SK-N-SH (cell line): ENCODE measurements at places on chromosomes 7 and 10.

GRCh38 chr7:122847871-122848473 is 38.3 kb downstream of the CADPS2 start:
- DNase-seq = no peak
- H3K4me1 ChIP-seq = no peaks in the 10 kb centered on the region
- H3K27me3 ChIP-seq = no peaks in the 10 kb centered on the region
- no peak overlapping the region for H3K4me3 ChIP-seq
- no peak overlapping the region for H3K27ac ChIP-seq

DNA sequence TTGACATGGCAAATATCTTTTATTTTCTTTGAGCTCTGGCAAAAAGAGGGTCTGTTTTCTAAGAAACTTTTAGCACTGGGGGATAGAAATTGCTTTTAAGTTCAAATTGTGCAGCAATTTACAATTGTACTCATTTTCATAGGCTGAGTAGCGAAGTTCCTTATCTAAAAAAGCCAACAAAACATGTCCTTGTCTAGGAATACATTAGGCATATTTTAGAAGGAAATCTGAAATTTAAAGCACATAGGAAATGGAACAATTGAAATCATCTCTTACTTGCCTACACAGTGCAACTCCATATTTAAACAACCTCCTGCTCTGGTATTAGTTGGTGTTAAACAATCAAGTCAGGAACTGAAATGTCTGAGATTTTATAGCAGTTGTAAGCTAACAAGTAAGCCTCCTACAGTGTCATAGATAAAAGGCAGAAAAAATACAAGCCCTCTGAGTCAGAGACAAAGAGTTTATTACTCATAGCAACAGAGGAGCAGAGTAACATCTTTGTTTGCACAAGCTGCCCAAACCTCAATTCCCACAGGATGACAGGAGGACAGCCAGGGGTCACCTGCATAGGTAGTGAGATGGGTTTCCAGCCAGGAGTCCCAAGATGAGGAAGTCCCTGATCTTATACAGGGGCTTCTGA is 280.2 kb upstream of the HGF start:
- H3K27ac ChIP-seq = peak overlapping the region; percentile 97
- H3K27me3 ChIP-seq = no peaks in the 10 kb centered on the region
- no peak for DNase-seq
- H3K36me3 ChIP-seq = no peaks in the 10 kb centered on the region; the same call in 1 of the 2 replicates
- H3K4me3 ChIP-seq = no peak overlapping the region

GRCh38 chr10:100696477-100696901 is 48.9 kb upstream of the PAX2 start:
- H3K27me3 ChIP-seq = no peaks in the 10 kb centered on the region; the same call in 1 of the 2 replicates
- H3K36me3 ChIP-seq = no peaks in the 10 kb centered on the region
- no peak for DNase-seq
- no peak overlapping the region for H3K4me3 ChIP-seq

DNA sequence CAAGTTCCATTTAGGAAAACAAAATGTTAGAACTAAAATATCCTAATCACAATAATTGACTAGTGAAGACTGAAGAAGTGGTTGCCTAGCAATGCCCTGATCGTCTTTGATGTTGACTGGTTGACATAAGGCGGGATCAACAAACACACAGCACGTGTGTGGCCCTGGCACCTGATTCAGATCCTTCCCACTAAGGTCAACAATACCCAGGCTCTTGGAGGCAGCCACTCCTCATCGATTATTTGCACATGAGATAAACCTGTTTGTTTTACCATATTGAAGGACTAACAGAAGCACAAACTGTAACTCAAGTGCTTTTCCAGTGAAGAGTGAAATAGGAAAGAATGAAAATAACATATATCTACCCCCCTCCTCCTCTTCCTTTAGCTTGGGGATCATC is 15.6 kb downstream of the FANK1 start:
- peaks cover 2% of the 10 kb centered on the region; the same call in 1 of the 2 replicates for H3K4me1 ChIP-seq
- no peak overlapping the region for H3K4me3 ChIP-seq
- H3K36me3 ChIP-seq = no peaks in the 10 kb centered on the region

- peaks cover 68% of the 10 kb centered on the region for H3K36me3 ChIP-seq
- peak; percentile 45 for DNase-seq
- H3K27ac ChIP-seq = peak overlapping the region; percentile 26; the same call in 1 of the 2 replicates
Measured at GRCh38 chr10:68348265-68348741, 15.6 kb upstream of the PBLD start.

DNA sequence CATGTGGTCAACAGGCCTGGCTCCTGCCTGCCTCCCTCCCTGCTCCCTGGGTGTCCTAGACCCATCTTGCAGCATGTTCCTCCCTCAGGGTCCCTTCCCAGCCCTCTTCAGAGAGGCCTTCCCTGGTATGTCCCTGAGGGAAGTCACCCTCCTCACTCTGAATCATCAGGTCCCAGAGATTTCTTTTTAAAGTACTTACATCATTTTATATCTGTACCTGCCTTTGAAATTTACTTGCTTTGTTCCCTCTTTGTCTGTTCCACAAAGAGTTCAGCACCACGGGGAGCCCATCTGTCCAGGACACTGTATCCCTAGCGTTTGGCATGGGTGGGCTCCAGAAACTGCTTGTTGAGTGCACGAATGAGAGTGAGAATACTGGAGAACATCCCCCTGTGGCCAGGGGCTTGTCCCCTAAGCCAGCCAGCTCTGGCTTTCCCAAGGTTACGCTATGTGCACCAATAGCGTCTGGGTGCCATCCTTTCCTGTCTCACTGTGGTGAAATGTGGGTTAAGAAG is 50.6 kb upstream of the IGFBP3 start:
- H3K27ac ChIP-seq = no peak overlapping the region
- H3K4me1 ChIP-seq = no peaks in the 10 kb centered on the region; the same call in 1 of the 2 replicates
- H3K36me3 ChIP-seq = no peaks in the 10 kb centered on the region
- no peaks in the 10 kb centered on the region for H3K27me3 ChIP-seq

DNA sequence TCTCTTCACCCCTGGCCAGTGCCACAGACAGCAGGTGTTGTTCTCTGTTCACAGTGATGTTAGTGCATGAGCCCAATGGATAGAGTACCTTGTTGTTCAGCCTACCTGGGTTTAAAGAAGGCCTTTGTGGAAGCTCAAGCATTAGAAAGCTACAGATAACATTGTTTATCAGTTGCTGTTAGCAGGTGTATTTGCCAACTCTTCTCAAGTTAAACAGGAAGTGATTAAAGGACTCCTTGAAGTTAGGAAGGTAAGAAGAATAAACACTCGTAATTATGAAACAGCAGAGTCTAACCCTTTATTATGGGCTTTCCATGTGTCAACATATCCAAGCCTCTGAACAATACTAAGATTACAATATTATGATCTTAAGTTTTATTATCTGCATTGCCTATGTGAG is 25.9 kb downstream of the RGR start:
- no peak for DNase-seq
- H3K36me3 ChIP-seq = no peaks in the 10 kb centered on the region
- H3K27ac ChIP-seq = no peak overlapping the region
- no peaks in the 10 kb centered on the region for H3K27me3 ChIP-seq

GRCh38 chr7:82745117-82745516 is 301.5 kb upstream of the CACNA2D1 start:
- no peak overlapping the region for H3K4me3 ChIP-seq
- H3K27me3 ChIP-seq = no peaks in the 10 kb centered on the region
- no peaks in the 10 kb centered on the region for H3K4me1 ChIP-seq
- H3K27ac ChIP-seq = no peak overlapping the region
- H3K36me3 ChIP-seq = no peaks in the 10 kb centered on the region

GRCh38 chr10:22713853-22714478 is 412 bp downstream of the PIP4K2A start:
- H3K4me3 ChIP-seq = peak overlapping the region; percentile 86
- no peak for DNase-seq
- no peaks in the 10 kb centered on the region for H3K36me3 ChIP-seq

DNA sequence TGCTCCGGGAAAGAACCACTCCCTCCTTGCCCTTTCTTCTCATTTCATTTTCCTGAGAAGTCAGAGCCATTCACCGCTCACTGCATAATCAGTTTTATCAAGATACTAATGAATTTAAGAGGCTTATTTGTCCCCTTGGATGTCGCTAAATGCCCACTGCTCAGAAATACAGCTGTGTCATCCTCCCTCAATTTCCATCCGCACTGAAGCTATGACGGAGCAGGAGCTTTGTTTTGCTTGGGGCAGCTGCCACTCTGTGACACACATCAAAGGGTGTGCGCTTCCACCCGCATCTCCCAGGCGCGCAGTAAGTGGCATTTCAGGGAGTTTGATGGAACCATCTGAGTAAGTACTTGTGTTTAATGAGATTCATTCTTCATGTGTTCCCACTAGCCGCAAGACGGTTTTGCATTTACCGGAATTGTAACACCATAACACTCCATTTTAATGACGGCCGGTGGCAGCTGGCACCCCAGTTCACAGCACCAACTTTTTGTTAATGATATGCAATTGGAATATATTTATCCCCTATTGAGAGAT is 103.8 kb upstream of the PARD3 start:
- H3K4me1 ChIP-seq = no peaks in the 10 kb centered on the region
- H3K36me3 ChIP-seq = no peaks in the 10 kb centered on the region
- H3K27ac ChIP-seq = no peak overlapping the region

DNA sequence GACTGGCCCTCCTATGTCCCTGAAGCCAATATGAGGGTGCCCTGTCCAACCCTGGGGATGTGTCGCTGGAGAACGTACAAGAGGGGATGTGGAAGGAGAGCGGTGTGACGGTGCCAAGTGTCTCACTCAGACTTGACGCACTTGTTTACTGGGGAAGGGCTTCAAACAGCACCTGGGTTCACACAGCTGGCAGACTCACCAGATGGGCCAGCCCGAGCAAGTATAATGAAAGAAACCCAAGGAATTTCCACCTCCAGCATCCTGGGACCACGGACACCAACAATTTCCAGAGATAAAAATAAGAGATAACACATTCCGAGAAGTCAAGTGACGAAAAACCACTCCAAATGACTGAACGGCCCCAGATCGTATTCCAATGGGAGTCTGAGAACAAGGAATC is 5.3 kb downstream of the ATP5MF start:
- H3K27ac ChIP-seq = no peak overlapping the region
- H3K4me3 ChIP-seq = no peak overlapping the region
- H3K36me3 ChIP-seq = peaks cover 62% of the 10 kb centered on the region
